Suppressor macrophage (primary cell): ENCODE measurements at places on chromosomes 4 and X.
A peak's percentile ranks its signal among the peaks of the same experiment; 100 is the strongest.

GRCh38 chrX:72604112-72604511 is 31.5 kb upstream of the HDAC8 start:
- DNase-seq, result no peak

DNA sequence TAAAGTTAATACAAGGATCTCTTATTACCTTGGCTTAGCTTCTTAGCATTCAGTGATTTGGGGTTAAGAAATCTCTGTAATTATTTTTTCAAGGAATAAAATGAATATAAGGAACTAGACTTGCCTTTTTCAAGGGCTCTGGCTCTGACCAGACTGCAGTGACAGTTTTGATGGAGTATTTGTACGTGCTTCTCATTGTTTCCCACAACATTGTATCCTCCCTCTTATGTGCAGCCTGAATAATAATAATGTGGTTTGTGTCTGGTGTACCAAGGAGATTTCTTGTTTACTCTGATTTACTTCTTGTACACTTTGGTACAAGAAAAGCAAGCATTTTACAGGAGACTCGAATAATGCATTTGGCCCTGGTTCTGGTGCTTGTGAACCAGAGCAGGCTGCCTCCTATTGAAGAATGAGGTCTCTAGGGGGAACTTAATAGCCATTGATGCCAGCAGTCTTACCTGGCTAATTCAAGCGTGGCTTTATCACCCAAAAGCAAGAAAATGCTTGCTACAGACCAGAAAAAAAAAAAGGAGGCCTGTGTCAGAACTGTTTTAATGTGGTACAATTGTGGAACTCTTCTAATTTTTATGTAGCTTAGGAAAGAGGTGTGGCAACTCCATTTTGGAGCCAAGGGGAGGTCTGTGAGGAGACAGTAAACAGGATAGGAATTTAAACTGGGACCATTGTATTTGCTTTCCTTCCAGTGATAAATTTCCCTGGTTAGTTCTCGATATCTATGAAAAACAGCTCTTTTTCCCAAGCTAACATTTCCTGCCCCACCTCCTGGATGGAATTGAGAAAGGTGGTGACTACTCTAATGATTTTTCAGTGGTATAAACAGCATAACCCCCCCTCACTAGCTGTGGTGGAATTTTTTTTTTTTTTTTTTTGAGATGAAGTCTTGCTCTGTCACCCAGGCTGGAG is 5.6 kb downstream of the OTC start:
- no peak for DNase-seq

DNA sequence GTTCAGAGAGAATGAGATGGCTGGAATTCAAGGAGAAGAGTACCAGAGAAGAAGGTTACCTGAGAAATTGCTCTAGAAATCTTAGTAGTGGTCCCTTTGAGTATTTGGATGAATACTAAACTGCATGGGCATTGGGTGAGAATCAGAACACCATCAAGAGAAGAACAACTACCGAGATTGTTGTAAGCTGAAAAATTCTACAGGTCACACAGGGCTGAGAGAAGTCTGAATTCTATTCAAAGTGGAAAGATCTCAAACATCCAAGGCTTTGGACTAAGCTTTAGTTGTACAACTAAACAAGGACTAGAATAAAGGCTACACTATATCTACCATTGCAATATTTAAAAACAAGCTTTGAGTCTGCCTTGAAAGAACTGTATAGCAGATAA is 40.8 kb downstream of the LRBA start:
- no peak for DNase-seq

- DNase-seq, result no peak
Observed at GRCh38 chrX:81390237-81390636, 188.3 kb downstream of the SH3BGRL start.

DNA sequence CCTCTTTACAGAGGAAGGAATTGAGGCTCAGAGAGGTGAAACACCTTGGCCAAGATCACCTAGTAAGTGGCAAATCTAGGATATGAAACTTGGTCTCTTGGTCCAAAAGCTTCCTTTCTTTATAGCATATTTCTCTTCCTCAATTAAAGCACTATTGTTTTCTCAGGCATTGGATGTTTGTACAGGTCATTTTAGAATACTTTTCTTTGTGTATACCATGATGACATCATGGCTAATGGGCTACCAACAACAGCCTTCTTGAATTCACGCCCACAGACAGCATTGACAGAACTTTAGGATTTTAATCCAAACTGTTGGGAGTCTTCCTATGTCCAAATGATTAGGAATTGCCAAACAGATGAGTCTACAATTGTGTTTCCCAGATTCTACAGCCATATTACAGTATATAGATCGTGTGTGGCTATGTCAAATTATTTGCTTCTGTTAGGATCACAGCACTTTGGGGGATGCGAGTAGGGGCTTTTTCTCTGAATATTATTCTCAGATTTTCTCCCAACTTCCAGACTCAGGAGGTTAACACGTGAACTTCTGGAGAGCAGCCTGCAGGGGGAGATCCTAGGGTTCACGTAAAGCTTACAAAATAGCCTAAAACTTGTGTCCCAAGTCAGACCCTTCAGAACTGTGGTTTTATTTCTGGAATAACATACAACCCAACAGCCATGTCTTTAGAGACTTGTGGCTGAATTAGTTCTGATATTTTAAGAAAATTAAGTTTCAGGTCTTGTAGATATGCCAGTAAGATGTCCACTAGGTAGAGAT is 191.8 kb downstream of the SHROOM3 start:
- no peak for DNase-seq

DNA sequence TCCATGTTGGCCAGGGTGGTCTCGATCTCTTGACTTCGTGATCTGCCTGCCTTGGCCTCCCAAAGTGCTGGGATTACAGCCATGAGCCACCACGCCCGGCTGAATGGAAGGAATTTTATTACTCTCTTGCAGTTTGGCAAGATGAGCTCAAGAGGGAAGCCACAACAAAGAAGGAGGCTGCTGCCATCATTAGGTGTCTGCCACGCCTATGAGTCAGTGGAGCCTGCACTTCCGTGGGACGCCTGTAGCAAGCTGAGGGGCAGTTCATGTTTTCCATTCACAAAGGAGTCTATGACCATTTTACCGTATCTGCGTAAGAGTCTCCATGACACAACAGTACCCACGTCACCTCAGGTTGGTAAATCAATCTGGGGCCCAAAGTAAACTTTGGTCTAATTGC is 51.2 kb upstream of the CHRNA9 start:
- DNase-seq, result no peak

- no peak for DNase-seq
Observed at GRCh38 chr4:40423735-40424134, 88.6 kb downstream of the CHRNA9 start.

DNA sequence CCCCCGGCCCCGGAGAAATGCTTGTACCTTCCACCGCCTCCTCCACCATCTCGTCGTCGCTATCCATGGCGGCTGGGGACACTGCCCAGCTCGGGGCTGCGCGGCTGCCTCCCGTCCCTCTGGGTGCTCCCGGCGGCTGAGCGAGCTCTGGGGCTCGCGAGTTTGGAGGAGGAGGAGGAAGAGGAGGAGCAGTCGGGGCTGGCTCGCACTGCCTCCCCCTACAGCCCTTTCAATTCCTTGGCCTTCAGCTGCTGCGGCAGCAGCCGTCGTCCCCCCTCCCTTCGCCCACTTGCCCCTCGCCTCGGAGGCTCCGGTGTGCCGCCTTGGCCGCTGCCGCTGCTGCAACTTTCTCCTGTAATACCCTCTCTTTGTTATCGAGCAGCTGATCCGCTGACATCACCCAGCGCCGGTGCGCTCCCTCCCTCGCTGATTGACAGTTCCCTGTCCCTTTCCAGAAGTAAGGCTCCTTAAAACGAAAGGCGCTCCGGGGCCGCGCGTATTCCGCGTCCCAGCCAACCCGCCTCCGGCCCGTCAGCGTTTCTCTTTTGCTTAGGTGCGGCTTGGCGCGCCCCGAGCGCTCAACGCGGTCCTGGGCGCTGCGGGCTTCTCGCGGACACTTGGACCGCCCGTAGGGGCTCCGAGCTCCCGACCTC is at the start of gene SETD7:
Gene SETD7, minus strand, starts transcription at position 149 of the 653 bp plus-strand sequence. Its CDS starts 82 bp downstream, at position 67.
- peak; percentile 72 for DNase-seq
